ENCODE measurements at places on chromosomes 3 and 15. TPM values are rescaled to one million over a fixed set of nuclear protein-coding genes. Genes with fewer than 3 reads are reported as not detected.

Gene GOLGA6L7
- not detected for total RNA-seq

DNA sequence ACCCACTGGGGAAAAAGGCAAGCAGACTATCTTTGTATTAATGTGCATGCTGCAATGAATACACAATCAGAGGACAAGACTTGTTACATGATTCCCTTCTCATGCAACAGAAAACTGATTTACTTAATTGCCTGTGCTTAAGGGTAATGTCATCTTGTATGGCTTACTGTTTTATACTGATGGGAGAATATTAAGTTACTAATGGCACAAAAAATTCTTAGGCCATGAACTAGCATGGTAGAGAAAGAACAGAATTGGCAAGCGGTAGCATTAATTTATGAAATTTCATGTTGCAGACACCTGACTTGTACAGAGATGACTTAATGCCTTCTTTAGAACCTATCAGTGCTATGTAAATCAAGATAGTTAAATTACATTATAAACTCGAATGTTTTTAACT lies 282.3 kb downstream of the CNTN3 start:
- H3K27me3 ChIP-seq, result no peaks in the 10 kb centered on the region
- no peak overlapping the region for H3K4me3 ChIP-seq
- H3K4me1 ChIP-seq, result no peaks in the 10 kb centered on the region
- no peaks in the 10 kb centered on the region for H3K36me3 ChIP-seq
- no peak overlapping the region for H3K27ac ChIP-seq

Gene LSAMP
- total RNA-seq, result 4.8 TPM

Gene BSN
- under 0.01 TPM for total RNA-seq

Gene TRPM1
- not detected for total RNA-seq

Gene C15orf62
- total RNA-seq, result under 0.01 TPM

DNA sequence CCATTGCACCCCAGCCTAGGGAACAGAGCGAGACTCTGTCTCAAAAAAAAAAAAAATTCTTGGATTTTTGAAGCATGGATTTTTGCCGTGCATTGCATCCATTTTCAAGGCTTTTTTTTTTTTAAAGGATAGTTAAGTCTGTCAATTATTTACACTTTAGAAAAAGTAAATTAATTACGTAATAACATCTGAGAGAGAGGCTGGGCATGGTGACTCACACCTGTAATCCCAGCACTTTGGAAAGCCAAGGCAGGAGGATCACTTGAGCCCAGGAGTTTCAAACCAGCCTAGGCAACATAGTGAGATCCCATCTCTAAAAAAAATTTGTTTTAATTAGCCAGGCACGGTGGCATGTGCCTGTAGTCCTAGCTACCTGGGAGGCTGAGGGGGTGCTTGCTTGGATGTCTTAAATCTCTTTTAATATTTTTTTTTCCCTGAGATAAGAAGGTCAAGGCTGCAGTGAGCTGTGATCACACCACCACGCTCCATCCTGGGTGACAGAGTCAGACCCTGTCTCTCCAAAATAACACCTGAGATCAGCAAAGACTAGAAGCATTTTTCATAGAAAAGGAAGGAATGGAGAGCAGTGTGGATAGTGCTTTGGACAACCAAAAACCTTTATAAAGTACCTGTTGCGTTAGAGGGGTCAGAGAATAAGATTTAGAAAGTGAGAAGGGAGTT lies 6.8 kb upstream of the SENP7 start:
- no peak overlapping the region for H3K27ac ChIP-seq
- DNase-seq, result no peak
- H3K36me3 ChIP-seq, result no peaks in the 10 kb centered on the region
- no peak overlapping the region for H3K4me3 ChIP-seq
- no peaks in the 10 kb centered on the region for H3K27me3 ChIP-seq

Gene COLQ
- total RNA-seq, result 0.26 TPM

DNA sequence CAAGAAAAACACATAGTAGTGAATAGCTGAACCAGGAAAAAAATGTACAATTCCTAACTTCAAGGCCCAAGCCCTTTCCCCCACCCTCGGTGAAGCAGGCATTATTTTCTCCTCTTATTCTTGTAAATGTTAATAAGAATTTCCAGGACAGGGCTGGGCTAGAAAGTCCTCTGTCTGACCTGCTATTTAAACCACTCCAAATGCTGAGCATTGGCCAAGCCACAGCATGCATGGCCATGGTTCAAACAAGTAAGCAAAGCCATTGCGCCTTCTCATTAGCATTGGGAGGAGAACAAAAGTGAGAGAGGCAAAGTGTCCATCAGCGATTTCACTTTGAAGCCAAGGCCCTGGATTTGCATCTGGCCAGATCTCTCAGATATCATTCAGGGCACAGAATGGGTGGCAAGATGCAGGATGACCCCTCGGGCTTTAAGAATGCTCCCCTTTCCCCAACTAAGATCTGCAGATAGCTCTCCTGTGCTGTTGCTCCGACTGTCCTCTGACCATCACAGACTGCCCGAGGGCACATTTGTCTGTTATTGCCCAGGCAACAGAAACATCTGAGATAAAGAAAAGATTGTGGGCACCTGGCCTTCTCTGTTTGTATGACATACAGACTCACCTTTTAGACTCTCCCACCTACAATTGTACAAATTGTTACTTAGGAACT lies 46.3 kb downstream of the CEMIP start:
- H3K36me3 ChIP-seq, result peaks cover 6% of the 10 kb centered on the region
- no peaks in the 10 kb centered on the region for H3K27me3 ChIP-seq
- no peaks in the 10 kb centered on the region for H3K4me1 ChIP-seq
- no peak overlapping the region for H3K4me3 ChIP-seq
- no peak for DNase-seq

DNA sequence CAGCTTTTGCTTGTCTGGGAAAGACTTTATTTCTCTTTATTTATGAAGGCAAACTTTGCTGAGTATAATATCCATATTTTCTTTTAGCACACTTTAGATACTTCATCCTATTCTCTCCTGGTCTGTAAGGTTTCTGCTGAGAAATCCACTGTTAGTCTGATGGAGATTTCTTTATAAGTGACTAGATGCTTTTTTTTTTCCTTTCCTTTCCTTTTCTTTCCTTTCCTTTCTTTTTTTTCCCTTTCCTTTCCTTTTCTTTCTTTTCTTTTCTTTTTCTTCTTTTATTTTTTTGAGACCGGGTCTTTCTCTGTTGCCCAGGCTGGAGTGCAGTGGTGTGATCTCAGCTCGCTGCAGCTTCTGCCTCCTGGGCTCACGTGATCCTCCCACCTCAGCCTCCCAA lies 38.4 kb downstream of the TOPAZ1 start:
- no peak overlapping the region for H3K27ac ChIP-seq
- no peaks in the 10 kb centered on the region for H3K36me3 ChIP-seq
- H3K4me3 ChIP-seq, result no peak overlapping the region
- H3K4me1 ChIP-seq, result no peaks in the 10 kb centered on the region
- no peak for DNase-seq

Gene USP4
- total RNA-seq, result 28.7 TPM

DNA sequence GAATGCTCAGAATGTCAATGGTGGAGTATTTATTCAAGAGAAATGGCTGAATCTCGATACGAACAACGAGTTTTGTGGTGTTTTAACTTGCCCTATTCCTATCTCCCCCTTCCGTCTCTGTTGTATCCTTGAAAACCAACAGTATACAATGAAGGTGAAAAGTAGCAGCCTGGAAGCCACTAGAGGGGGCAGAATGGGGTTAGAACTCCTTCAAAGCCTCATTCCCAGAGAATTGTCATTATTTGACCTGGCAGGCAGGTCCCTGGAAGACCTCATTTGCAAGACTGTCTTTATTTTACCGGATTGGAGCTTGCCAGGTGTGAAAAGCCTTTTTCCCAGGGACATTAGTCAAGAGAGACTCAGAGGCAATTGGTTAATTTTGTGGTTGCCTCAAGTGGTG lies 139.4 kb downstream of the LRRC28 start:
- no peaks in the 10 kb centered on the region for H3K27me3 ChIP-seq
- H3K4me3 ChIP-seq, result no peak overlapping the region
- H3K27ac ChIP-seq, result no peak overlapping the region
- H3K4me1 ChIP-seq, result no peaks in the 10 kb centered on the region

All from fibroblast of lung (primary cell).